ENCODE measurements at places on chromosomes 4 and X.

DNA sequence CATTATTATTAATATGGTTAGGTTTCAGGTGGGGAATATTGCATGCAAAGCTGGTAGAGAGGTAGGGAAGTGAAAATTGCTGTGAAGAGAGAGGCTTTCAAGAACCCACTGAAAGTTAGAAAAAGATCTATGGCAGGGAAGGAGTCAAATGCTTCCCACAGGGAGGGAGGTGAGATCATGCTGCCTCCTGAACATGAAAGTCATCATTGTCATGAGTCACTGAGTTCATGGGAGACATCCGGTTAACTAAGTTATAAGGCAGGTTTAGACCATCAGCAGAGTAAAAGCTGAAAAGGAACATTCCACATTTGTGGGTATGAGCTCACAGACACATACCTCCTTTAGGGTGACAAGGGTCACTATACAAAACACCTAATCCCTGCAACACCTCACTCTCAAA lies 16.2 kb downstream of the GATB start:
- peak; percentile 89 for DNase-seq

DNA sequence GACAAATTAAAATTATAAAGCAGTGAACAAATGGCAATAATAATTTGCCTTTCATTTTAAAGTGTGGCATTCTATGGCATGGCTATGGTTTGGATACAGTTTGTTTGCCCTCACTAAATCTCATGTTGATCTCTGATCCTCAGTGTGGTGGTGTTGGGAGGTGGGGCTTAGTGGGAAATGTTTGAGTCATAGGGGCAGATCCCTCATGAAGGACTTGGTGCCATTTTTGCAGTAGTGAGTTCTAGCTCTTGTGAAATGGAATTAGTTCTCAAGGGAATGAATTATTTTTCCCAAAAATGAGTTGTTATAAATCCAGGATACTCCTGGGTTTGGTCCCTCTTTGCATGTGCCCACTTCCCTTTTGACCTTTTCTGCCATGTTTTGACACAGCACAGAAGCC lies 181.4 kb downstream of the AMELX start:
- DNase-seq = peak; percentile 36

DNA sequence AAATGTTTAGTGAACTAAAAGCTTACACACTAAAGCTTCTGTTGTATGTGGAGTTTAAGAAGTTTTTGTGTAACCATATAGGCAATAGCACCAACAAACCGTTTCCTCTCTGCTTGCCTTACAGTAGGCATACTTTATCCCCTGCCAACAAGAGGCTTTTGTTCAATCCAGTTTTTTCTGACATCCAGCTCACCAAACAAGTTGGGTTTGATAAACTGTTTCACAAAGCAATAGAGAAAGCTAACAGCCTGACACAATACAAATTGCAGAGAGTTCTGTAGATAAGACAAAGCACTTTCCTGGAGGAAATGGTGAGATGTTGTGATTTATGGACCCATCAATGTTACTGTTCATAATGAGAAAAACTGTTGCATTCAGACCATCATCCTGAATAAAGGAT lies 53.8 kb downstream of the PACRGL start:
- no peak for DNase-seq

DNA sequence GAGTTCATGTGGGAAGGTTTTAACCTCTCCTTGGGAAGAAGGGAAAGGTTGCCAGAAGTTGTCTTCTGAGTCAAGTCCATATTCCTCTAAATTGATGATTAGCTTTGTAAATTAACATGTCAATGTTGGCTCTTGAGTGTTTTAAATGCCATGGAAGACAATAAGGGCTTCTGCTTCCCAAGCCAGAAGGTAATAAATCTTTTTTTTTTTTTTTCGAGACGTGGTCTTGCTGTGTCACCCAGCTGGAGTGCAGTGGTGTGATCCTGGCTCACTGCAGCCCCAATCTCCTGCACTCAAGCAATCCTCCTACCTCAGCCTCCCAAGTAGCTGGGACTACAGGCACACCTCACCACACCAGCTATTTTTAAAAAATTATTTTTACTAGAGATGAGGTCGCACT lies 5.0 kb upstream of the REST start:
- no peak for DNase-seq

DNA sequence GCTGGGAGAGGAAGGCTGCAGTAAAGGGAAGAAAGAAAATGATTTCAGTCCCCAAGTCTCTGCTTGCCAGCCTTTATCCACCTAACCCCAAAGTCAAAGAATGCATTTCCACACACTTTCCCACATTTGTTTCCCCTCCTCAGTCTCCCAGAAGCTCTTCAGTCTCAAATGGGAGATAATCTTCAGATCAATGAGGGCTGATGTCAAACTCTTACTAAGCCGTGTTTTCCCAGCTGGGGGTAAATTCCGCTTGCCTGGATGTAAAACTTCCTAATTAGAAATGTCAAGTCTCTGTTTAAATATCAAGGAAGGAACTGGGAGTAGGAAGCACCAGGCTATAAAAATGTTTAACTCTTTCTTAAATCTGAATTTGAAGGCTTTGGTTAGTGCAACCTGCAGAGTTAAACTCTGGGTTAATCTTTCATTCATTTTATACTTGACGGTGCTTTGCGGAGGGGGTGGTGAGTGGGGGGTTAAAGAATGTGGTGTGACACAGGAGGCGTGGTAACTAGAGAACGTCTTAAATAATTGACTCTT lies 601.4 kb upstream of the ACTRT1 start:
- DNase-seq = no peak

GRCh38 chr4:182448281-182449151 lies 205.3 kb downstream of the TENM3 start:
- peak; percentile 95 for DNase-seq

DNA sequence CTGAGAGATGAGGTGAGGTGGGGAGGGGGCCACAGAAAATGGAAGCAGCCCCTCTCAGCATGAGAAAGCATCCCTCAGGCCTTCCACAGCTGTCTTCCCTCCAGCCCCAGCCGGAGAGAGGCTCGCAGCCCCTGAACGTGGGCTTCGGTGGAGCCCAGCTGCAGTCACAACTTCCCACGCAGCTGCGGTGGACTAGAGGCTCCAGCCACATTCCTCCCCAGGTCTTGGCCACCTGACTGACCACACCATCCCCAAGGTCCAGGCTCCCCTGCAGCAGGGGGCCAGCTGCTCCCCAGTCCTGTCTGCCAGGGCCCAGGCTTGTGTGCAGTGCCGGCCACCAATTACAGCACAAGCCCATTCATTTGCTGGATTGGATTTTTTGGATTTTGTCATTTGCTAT lies 212.3 kb upstream of the BCOR start:
- DNase-seq = no peak

- DNase-seq = no peak
These were observed 1.2 kb downstream of the RPGR start for GRCh38 chrX:38326086-38326485.

Data from foreskin fibroblast (primary cell).